ENCODE measurements at places on chromosomes 4 and X.

GRCh38 chr4:138320831-138321230 is 78.7 kb upstream of the SLC7A11 start:
- no peak for DNase-seq

DNA sequence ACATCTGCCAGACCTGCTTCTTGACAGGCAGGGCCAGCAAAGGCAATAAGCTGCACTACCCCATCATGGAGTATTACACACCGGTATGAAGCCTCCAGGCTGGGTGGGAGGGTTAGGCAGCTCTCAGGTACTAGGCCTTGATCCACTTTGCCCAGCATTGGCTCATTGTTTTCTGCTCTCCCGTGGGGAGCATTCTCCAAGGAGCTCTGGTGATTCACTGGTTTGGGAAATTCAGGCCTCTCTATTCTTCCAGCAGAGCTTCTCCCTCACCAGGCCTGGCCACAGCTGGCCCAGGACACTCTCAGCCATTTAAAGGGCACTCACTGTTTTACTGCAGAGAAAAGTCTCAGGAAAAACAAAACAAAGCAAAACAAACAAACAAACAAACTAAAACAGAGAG is 33.0 kb downstream of the DRP2 start:
- no peak for DNase-seq

- peak; percentile 47 for DNase-seq
Observed at GRCh38 chrX:111447298-111447697, 35.3 kb upstream of the DCX start.

DNA sequence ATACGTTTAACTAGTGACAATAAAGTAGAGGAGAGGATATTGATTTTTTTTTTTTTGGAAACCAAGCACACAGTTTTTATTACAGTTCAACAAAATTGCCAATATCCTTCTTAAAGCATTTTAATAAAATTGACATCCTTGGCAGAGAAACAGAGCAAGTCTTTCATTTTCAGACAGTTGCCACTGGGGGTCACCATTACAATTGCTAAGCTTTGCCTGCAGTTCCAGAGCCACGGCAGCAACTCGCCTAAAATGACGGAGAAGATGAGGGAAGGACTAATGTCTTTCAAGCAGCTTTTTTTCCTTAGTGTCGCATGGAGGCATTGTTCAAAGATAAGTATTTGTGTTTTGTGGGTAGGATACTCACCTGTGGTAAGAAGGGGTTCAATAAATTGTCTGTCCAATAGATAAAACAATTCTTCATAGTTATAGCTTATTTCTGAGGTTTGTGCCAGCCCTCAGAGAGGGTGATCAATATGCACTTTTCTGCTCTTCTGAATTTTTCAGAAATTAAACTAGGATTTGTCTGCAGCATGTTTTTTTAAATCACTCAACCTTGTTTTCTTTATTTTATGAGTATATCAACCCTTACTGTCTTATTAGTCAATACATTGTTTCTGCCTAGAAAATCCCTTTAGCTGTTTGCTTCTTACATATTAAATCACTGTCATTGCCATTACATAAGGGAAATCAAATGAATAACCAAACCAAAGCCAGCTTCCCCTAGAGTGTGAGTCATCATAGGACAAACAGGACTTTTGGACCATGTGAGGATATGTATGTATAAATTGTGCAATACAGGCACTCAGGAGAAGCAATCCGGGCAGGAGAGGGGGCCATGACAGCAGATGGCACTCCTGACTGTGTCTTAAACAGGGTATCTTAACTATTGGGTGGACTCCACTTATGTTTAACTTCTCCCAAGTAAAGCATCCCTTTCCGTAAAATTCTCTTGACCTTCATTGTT is 508.1 kb upstream of the ARX start:
- no peak for DNase-seq

DNA sequence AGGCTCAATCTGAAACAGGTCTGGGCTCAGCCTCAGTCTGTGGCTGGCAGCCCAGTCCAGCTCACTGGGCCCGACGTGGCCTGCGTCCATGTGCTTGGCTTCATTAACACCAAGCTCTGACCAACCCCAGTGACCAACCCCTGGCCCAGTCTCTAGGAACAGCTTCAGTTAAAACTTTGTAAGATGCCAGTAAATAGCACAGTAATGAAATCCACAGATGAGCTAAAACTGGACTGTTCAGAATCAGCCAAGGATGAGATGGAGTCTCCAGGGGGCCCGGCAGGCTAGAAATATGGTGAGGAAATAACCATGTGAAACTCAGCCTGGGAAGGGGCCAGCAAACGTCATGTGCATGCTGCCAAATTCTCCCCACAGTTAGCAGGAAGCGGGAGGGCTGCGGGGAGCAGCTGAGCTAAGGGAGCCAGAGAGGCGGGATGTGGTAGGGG is 37.1 kb upstream of the XPNPEP2 start:
- no peak for DNase-seq

GRCh38 chr4:126777649-126778048 is 855.1 kb upstream of the INTU start:
- DNase-seq: no peak

GRCh38 chr4:167222099-167222498 is 12.2 kb downstream of the SPOCK3 start:
- no peak for DNase-seq

- no peak for DNase-seq
Observed at GRCh38 chr4:7554905-7555304, 120.2 kb upstream of the PSAPL1 start.

DNA sequence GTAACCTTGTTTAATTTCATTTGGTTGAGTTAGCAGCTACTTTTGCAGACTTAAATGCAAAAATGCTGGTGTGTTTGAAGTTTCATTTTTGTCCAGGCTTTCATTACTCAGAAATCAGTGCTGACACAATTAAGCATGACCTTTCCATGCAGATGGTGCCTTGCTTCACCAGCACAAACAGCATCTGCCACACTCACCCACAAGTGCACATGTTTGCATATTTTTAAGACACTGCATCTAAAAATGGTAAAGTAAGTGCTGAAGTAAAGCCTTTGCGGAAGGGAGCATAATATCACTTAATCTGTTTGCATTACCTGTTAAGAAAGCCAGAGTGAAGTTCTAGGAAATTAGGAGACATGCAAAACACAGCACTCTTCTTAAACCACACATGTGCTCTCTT is 7.3 kb upstream of the DAPP1 start:
- no peak for DNase-seq

DNA sequence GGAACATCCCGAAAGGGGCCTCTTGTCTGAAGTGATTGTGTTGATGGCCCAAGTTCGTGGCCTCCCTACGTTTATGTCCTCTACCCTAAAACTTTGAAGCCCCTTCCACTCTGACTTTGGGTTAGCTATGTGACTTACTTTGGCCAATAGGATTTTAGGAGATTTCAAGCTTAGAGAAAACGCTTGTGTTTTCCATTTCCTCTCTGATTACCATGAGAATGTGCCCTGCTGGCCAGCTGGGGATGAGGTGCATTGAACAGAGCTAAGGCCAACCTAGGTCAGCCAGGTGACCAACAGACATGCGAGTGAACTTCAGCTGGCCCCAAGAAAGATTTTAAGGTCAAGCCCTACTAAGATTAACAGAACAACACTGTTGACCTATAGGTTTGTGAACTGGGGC is 82.4 kb downstream of the SLC2A9 start:
- no peak for DNase-seq

- DNase-seq: no peak
Observed at GRCh38 chr4:41670982-41671381, 77.5 kb downstream of the PHOX2B start.

GRCh38 chrX:2697306-2697705 is 6.2 kb downstream of the CD99 start:
- no peak for DNase-seq

DNA sequence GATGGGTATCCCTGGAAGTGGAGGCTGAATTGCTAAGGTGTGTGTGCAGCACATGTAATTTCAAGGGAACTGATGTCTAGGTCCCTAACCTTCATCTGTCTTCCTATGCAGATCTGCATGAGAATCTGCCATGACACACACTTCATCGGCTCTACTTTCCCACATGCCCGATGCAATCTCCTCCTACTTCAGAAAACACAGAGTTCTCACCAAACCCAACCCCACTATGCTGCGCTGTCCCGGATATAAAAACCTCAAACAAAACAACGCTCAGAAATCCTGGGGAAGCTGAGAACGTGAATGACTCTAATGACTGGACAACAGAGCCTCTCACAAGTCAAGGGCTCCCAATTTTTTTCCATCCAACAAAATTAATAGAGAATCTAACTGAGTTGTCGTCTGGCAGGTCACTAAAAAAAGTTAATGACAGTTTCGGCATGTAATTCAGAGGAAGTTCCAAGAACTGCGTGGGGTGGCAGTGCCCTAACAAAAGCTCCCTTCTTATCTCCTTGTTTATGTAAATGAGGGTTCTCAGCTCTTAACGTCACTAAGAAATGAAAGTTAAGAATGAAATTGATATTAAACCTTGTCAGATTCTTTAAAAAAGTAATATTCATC is 39.0 kb downstream of the STX18 start:
- no peak for DNase-seq

- no peak for DNase-seq
Observed at GRCh38 chr4:1776521-1777161, 16.5 kb upstream of the FGFR3 start.

GRCh38 chr4:165524532-165525190 is 145.9 kb downstream of the CPE start:
- DNase-seq: no peak

- DNase-seq: no peak
Observed at GRCh38 chr4:47413521-47413920, 50.0 kb downstream of the COMMD8 start.

DNA sequence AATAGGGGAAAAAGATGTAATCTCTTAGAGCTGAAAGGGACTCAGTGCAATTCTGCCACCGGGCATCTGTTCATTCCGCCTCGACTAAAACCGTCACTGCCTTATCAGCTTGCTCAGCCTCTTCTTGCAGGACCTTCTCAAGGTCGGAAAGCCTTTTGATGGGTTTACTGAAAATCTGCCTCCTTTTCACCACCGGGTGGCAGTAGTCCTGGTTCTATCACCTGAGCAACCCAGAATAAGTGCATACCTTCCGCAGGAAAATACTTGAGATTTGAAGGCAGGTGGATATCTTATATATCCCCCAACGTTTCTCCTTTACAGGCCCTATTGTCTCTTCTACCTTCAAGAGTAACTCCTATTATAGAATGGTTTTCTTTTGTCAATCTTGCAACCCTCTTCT is 103.4 kb upstream of the PAK3 start:
- no peak for DNase-seq

GRCh38 chr4:121873604-121874003 is 3.3 kb upstream of the BBS7 start:
- DNase-seq: no peak

DNA sequence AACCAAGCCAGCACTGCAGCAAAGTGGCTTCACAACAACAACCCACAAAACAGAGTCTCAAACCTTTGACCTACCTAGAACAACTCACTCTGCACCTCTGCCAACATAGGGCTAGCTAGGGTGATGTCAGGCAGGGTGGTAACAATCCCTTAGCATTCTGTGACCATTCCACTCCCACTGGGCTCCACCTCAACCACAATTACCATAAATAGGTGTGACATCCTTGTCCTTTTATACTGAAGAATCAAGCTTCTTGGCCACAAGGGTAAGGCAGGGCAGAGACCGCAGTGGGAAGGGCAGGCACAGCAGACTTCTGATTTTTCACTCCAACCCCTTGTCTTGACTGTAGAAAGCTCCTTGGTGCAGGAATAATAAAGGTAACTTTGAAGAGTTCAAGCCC is 795.4 kb upstream of the DIAPH2 start:
- no peak for DNase-seq

DNA sequence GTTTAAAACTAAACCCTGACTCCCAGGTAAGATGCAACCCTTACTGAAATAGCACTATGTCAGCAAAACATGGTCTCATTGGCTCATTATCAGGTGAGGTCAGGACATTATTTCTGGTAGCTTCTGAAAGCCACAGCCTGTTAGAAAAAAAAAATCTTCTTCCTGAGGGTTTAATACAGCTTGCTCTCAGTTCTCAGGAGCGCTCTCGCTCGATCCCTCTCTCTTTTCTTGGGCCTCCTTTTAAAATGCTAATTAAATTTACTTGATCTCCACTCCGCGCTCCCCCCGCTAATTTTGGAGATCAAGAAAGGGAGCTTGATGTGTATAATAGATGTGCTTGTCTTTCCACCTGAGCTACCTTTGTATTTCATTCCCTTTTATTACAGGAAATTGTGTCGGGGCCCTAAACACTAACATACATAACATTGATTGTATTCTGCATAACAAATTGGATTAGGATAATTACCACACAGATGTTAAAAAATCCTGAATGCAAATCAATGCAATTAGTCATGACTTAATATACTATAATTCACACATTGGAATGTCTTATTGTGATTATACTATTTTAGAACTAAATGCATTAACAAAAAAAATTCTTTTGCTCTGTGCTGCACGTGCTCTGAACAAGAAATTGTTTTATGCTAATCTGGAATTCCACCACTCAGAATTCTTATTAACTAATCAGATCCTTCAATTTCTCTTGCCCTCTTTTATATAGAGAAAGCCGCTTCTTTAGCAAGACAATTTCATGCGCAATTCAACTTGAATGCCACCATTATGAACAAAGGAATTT is 101.6 kb upstream of the TEX13D start:
- DNase-seq: no peak

GRCh38 chrX:122582280-122582974 is 601.7 kb upstream of the GRIA3 start:
- no peak for DNase-seq

DNA sequence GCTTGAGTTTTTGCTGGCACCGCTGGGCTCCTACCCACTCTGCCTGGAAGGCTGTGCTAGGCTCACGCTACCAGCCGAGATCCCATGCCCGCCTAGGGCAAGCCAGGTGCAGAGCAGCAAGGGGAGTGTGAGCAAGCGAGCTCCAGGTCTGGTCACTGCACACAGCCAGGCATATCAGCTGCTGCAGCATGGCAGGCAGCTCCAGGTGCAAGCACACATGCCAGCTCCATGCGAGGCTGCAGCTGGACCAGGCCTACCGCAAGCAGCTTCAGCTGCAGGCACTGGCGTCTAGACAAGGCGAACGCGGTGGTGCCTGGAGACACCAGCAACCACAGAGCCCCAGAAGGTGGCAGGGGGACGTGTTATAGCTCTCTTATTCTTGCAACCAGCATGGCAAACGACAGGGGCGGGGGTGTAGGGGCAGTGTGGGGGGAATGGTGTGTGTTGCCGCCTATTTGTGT is 614.7 kb upstream of the EPHA5 start:
- DNase-seq: no peak

GRCh38 chr4:3376266-3376665 is 65.5 kb upstream of the HGFAC start:
- no peak for DNase-seq

- no peak for DNase-seq
Observed at GRCh38 chr4:159009521-159009920, 93.4 kb upstream of the RAPGEF2 start.

GRCh38 chr4:63275491-63275890 is 1133.8 kb downstream of the TECRL start:
- DNase-seq: no peak

GRCh38 chr4:145298885-145299284 is 118.5 kb upstream of the OTUD4 start:
- no peak for DNase-seq

DNA sequence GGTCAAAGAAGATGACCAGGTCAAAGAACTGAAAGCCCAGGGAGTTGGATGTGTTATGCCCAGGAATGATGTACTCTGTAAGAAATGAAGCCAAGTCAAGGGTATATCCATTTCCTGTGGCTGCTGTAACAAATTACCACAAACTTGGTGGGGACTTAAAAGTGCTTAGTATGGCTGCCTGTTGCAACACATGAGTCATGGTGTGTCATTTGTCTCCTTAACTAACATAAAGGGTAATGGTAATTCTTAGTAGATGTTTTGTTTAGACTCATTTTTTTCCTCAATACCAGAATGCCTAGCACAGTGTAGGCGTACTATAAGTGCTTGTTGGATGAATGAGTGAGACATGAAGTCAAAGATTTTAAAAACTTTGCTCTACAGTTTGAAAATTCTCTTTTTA is 45.7 kb downstream of the SYTL5 start:
- no peak for DNase-seq
